Mucosa of gallbladder (tissue), 1 donor: ENCODE measurements at places on chromosomes 12 and 14. TPM values are rescaled to one million over a fixed set of nuclear protein-coding genes. Genes with fewer than 3 reads are reported as not detected.

GRCh38 chr14:90049390-90049789 lies 12.4 kb upstream of the KCNK13 start:
- DNase-seq = no peak

GRCh38 chr12:30797689-30798088 lies 42.9 kb upstream of the CAPRIN2 start:
- no peak for DNase-seq

Gene MYO1H
- not detected for total RNA-seq

Gene IFT43
- total RNA-seq = 42.6 TPM

Gene TTC8
- total RNA-seq = 21.1 TPM

Gene PLA2G1B
- 4.7 TPM for total RNA-seq

GRCh38 chr12:101501410-101501995 lies 26.4 kb downstream of the SPIC start:
- DNase-seq = no peak

GRCh38 chr14:51023964-51024363 lies 70.9 kb downstream of the TRIM9 start:
- no peak for DNase-seq

DNA sequence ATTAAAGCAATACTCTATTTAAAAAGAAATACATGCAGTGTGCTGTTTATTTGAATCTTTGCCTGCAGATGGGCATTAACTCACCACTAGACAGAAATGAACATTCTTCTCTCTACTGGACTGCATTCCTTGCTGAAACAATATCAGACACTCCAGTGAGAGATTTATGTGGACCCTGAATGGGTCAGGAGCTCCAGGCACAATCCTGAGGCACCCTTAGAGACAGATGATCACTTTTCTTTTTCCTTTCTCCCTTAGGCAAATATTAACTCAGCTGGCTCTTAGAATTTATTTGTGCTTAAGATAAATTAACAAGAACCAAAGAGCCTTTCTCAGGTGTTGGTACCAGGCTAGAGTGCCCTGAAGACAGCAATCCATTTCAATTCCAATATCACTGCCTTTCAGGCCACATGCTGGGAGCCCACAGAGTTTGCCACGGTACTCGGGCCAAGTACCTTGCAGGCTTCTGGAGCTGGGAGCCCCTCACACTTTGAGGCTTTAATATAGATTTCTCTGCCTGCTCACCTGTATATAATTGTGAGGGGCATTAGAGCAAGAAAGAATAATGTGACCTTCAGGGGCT lies 173.0 kb downstream of the EMP1 start:
- DNase-seq = no peak

DNA sequence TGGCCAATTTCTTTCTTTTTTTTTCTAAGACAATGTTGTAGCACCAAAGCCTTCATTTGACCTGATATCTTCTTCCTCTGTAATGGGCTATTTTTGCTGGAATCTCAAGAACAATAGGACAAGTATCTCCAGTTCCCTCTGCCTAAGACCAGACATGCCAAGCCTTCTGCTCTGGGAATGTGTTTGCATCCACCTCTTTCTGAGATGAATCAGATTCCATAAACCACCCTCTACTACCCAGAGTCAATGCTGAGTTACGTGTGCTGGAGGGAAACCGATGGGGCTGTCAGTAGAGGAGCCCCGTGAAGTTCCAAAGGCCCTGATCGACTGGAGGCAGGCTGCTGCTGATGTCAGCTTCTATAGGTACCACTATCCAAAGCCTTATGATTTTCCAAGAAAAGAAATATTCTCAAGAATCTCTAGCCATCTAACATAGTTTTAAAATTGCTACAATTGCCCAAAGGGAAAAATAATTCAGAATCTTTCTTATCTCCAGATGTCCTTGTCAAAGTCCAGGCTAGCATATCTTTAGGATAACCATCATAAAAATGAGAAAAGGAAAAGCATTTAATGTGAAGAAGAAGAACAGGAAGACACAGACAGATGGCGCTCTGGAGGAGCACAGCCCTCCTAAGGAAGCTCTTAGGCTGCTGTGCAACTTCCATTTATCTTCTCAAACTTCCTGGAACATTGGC lies 101.9 kb downstream of the SLC8A3 start:
- peak; percentile 50 for DNase-seq
